ENCODE measurements at places on chromosomes 5 and 9.

GRCh38 chr5:110865400-110866094, 126.7 kb downstream of the SLC25A46 start:
- DNase-seq: peak; percentile 40

DNA sequence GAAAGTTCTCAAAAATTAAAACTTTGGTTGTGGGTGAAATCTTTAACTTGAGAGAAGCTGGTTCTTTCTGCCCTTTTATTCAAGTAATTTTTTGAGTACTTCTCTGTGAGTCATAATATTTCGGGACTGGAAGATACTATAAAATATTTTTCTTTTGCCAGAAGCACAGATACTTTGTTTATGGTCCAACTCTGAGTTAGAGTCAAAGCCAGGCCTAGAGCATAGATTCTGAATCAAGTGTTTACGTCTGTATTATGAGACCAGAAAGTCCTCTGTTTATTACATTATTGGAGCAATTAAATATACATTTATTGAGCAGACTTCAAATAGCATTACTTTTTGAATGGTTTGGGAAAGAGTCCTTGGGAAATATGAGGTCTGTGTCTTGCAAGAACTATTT, 187.9 kb downstream of the FER start:
- DNase-seq: no peak

DNA sequence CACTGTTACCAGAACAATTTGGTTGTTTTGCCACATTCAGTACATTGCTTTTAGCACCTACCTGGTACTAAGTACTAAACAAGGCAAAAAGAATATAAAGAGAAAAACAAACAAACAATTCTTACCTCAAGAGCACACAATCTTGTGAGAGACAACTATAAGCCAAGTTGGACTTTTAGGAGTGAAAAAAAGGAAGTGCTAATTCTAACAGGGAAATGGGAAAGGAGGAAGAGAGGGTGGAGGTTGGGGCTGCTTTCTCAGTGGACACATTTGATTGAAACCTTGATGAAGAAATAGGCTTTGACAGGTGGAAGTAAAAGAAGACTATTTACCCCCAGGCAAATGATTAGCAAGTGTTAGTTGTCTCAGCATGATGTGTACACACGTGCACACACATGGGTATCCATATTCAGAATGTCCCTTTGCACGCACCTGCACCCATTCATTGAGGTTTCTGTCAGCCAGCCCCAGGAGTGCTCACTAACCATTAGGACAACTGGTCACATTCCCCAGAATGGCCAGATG, 302.6 kb downstream of the ACTL7B start:
- no peak for DNase-seq

DNA sequence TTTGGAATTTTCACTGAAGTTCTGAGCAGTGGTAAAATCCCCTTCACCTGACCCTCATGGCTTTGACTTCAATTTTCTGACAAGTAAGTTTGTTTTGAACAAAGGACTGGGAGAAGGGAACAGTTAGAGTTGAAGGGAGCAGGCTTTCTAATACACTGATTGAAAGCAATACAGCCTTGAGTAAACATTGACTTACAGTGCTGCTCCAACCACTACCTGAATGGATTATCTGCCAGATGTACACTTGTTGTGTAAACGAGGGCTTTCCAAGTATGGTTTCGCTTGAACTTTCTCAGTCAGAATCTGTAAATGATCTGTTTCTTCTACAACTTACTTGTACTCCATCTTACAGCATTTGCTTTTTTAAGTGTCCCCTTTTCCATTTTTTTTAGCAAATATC, 1414.9 kb upstream of the NUDT12 start:
- DNase-seq: no peak

GRCh38 chr5:132556153-132556762, 519 bp upstream of the RAD50 start:
- DNase-seq: peak; percentile 2

DNA sequence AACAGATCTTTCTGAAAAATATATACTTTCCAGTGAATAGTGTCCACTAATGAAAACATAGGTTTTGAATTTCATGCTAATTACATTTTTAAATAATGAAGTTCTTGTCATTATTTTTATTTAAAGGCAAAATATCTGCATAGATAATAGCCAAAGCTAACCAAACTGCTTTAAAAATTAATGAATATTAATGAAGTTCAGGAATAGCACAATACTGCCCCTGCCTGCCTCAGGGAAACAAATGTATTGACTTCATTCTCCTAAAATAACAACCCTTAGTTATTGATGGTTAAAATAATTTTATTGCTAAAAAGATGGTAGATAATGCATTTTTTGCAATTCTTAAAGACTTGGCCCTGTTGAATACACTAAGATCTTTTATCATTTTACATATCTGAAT, 103.6 kb upstream of the SSBP2 start:
- DNase-seq: no peak

GRCh38 chr5:59587489-59588337, 305.8 kb downstream of the PDE4D start:
- DNase-seq: no peak

DNA sequence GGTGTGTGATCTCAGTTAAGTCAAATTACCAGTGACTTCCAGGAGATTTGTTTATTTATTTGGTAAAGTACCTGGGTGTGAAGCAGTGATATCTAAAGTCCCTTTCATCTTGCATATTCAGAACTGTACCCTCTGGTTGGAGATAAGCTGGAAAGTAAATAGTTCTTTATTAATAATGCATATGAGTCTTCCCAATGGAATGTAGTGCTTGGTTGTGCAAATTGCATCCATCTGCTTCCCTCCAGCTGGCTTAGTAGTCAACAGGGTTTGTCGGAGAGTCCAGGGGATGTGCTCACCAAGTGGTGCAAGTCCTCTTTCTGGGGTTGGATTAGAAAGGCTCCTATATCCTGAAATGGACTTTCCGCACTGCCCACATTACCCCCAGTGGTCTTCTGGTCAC, 42.0 kb downstream of the TRPM3 start:
- DNase-seq: no peak

DNA sequence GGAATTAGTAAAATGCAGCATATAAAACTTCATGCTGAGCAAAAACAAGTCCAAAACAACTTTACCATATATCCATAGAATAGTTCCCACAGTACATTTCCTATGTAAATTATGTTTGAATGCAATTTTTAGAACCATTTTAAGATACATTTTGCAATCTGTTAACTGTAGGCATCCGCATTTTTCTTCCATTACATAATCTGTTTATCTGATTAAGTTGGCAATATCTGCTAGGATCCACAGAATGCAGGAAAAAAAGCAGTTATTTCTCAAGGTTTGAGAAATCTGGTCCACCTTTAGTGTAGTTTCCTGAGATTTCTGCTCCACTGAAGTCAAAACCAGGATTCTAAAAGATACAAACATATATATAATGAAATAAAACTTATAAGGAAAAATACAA, 6.2 kb downstream of the NUDCD2 start:
- DNase-seq: no peak
